Astrocyte of the hippocampus (primary cell): ENCODE measurements at places on chromosomes 3 and 15.

DNA sequence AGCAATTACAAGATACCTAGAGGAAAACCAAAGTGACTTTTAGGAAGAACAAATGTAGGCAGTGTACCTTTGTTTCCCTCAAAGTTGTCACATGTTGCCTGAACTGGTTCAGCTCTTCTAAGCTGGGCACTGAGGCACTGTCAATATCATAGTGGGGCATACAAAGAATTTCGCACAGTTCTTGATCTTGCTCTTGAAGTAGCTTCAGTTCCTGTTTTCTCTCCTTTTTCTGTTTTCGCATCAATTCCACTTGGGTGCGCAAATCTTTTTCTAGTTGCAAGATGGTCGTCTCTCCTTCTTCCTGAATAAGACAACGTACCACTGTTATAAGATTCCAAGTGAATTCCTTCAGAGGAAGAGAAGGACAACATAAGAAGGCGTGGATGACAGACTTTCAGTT is 12.7 kb downstream of the PRC1 start:
- no peak for DNase-seq

DNA sequence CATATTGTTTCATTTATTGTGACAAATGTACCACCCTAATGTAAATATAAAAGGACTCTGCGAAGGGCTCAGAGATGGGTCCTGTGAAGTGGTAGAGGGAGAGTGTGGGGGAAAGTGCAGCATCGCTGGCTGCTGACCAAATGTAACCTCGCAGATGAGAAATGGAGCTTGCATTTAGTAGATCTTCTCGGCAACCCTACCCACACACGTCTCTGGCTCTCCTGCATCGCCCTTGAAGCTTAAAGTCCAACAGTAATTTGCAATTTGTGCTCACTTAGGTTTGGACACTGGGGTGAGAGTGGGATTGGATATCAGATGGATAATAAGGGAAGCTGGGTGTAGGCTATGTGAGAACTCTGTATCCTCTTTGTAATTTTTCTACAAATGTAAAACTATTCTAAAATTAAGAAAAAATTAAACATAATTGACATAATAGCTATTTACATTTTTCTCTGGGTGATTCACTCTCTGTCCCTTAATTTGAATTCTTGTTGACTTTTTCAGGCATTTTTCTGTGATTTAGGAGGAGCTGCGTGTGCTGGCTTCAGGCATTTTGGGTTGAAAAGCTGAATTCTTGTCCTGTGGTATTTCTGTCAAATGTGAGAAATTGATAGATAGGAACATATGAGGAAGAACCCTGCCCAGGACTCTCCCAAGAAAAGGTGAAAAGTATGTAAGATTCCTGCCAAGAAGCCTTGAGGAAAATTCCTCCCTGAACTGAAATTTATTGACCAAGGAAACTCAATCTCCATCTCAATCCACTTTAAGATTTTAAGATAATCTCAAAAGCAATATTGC is 524.7 kb upstream of the MCTP2 start:
- DNase-seq, result no peak

- no peak for DNase-seq
These were observed 163.6 kb upstream of the SETMAR start for GRCh38 chr3:4139462-4140140.

GRCh38 chr3:70180664-70181063 is 131.8 kb downstream of the MDFIC2 start:
- DNase-seq, result peak; percentile 19

DNA sequence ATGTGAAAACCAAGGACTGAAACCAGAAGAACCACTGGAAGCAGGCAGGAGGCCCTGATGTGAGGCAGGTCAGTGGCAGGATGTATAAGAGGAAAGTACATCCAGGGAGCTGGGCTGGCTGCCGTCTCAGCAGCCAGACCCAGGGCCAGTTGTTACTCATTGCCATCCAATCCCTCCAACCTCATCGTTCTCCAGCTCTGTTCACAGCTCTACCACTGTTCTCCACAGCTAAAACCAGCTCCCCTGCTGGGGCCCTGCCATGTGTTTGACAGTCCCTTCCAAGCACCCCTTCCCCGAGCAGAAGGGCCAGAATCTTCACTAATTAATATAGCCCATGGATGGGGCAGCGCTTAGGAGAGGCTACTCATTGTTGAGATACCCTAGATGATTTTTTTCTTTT is 206.6 kb downstream of the MECOM start:
- no peak for DNase-seq

DNA sequence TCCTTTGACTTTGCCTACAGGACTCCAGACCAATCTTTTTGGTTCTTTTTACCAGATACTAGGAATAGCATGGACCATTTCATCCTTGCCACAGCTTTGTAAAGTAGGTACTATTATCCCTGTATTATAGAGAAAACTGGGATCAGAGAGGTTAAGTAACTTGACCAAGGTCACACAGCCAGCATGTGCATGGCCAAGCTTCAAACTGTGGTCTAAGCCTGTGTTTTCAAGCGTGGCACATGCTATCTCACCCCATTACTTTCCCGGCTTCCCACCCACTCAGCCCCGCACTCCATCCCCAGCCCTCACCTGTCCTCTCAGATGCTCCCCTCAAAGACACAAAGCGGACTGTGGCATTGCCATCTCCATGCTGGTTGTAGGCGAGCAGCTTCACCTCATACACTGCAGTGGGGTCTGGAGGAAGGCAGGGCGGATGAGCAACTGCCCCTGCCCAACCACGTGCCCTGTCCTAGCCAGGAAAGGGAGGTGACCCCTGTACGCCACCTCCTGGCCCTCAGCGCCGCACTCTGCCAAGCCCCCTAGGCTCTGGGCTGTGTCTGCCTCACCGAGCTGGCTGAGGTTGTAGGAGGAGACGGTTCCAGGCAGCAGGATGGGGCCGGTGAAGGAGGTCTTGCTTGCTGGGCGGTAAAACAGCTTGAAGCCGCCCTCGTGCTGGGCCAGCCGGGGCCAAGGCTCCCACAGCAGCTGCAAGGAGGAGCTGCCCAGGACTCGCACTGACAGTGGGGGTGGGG is 25.7 kb downstream of the RNU5B-1 start:
- no peak for DNase-seq

- no peak for DNase-seq
These were observed 21.0 kb upstream of the ATG7 start for GRCh38 chr3:11250902-11251806.

- DNase-seq, result peak; percentile 83
These were observed 637.2 kb downstream of the NTRK3 start for GRCh38 chr15:87619161-87619960.

GRCh38 chr3:191352014-191352413 is 21.7 kb upstream of the UTS2B start:
- no peak for DNase-seq

DNA sequence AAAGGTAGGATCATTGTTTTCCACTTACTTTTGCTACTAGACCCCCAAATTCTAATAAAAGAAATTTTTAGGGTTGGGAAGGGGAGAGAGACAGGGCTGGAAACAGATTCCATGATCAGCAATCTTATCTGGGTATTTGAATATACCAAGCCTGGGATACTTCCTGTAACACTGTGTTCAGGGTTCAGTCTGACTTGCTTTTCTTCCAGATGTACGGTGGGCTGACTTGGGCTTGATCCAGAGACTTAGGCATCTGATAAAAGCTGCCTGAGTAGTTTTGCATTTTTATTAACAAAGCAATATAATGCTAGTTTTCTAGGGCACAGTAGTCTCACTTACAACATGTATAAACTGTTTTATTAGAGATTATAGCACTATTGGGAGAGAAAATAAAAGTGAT is 49.2 kb downstream of the KCNMB2 start:
- no peak for DNase-seq

GRCh38 chr15:93017526-93017925 is 71.5 kb downstream of the RGMA start:
- no peak for DNase-seq

- DNase-seq, result no peak
These were observed 4.1 kb downstream of the CISH start for GRCh38 chr3:50607271-50608091.

GRCh38 chr3:194032828-194033435 is 103.0 kb upstream of the HES1 start:
- DNase-seq, result no peak

DNA sequence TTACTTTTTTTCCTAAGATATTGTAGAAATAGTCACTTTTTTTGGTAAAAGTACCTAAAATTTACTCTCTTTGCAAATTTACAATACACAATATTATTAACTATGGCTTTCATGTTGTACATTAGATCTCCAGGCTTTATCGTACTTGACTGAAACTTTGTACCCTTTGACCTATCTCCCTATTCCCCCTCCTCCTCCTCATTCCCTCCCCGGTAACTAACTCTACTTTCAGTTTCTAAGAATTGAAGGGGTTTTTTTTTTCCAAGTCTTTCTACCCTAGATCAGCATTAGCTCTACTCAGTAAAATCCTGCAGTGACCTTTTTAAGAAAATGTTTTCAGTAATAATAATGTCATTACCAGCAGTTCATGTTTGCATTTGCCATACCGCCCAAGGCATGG is 10.1 kb downstream of the HACL1 start:
- DNase-seq, result no peak

GRCh38 chr15:28086175-28086703 is 12.9 kb downstream of the OCA2 start:
- peak; percentile 72 for DNase-seq

- DNase-seq, result peak; percentile 12
These were observed 179.7 kb upstream of the NDN start for GRCh38 chr15:23866832-23867231.

GRCh38 chr15:67558502-67558901 is 16.0 kb downstream of the MAP2K5 start:
- peak; percentile 5 for DNase-seq

GRCh38 chr3:56383092-56383491 is 85.2 kb downstream of the ERC2 start:
- no peak for DNase-seq

- DNase-seq, result peak; percentile 3
These were observed 1.4 kb upstream of the AP4E1 start for GRCh38 chr15:50906954-50907600.

GRCh38 chr3:7315037-7315436 is 454.1 kb downstream of the GRM7 start:
- no peak for DNase-seq

DNA sequence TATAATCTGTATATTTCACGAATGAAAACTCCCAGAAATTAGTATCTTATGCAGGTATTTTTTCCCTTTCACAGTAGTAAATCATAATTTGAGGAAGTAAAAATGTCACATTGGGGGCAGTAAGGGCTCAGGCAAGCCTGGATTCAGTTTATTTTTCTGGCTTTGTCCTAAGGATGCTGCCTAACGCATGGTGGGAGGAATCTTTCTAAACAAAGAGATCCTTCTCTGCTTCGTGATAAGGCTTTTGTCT is 35.7 kb downstream of the DNASE1L3 start:
- DNase-seq, result no peak

DNA sequence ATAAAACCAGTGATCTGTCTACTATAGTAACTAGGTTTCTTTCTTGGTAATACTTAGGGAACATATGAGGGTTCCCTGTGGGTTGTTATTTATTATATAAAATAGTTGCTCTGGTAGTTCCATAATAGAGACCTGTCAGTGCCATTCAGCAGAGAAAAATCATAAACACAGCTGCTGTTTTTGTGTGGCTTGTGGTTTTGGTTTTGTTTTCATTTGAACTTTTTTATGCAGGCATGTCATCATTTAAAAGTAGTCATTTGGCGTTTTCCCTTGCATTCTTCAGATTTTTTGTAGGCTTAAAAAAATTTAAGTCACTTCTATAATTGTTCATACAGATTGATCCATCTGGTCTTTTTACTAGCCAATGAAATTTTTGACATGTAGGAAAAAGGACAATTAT is 47.9 kb downstream of the PIK3CA start:
- DNase-seq, result peak; percentile 81

- DNase-seq, result no peak
These were observed 129.2 kb downstream of the CHDH start for GRCh38 chr3:53716998-53717397.

DNA sequence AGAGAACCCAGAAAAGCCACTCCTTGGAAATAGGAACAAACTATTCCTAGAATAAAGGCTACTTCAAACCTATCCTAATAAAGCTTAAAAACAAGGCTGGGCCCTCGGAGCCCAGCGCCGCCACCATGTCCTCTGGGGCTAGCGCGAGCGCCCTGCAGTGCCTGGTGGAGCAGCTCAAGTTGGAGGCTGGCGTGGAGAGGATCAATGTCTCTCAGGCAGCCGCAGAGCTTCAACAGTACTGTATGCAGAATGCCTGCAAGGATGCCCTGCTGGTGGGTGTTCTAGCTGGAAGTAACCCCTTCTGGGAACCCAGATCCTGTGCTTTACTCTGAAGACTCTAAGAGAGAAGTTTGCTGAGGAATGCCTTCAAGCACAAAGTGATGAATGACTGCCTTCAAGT is 63.2 kb downstream of the ADAM10 start:
- DNase-seq, result no peak

GRCh38 chr3:127544803-127545201 is 45.7 kb downstream of the TPRA1 start:
- no peak for DNase-seq

GRCh38 chr3:4976109-4976508 is 3.1 kb upstream of the BHLHE40 start:
- peak; percentile 59 for DNase-seq

DNA sequence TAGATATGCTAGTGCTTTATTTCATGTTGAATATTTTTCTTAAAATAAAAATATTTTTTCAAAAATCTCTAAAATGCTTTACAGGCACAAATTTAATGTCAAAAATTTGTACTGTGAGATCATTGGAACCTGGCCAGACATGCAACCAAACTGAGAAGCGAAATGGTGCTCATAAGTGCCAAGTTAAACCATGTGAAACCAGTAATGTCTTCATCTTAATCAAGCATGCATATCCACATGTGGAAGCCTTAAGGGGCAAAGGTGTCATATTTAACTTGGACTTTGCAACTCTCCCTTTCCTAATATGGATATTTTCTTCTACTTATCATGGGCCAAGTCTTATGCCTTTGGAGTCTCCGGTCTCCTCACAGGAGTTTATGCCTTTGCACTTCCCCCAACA is 208.9 kb upstream of the COL8A1 start:
- no peak for DNase-seq

DNA sequence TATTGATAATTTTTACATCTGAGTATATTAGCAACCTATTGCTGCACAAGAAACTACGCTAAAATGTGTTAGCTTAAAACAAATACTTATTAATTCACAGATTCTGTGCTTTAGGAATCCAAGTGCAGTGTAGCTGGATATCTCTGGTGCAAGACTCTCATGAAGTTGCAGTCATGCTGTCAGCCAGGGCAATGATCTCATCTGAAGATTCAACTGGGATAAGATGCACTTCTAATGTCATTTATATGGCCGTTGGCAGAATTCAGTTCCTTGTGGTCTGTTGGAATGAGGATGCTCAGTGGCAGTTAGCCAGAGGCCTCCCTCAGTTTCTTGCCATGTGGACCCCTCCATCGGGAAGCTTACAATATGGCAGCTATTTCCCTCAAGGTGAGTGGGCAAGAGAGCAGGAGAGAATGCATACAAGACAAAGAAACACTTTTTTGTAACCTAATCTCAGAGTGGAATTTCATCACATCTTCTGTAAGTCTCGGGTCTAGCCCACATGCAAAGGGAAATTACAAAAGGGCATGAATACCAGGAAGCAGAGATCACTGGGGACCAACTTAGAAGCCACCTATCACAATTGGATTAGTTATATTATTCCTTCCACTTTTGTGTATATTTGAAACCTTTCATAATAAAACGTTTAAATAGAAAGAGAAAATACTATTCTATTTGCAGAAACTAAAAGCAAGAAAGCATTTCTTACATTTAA is 61.6 kb downstream of the DPH6 start:
- no peak for DNase-seq

- DNase-seq, result no peak
These were observed 33.0 kb upstream of the SNRK start for GRCh38 chr3:43253294-43253693.

- no peak for DNase-seq
These were observed 4.8 kb upstream of the CSPG5 start for GRCh38 chr3:47583320-47584075.

- no peak for DNase-seq
These were observed 29.2 kb downstream of the LRRK1 start for GRCh38 chr15:100948430-100948762.
